A549 treated with DMSO at 1 μM for 4 hours (cell line): ENCODE measurements at places on chromosomes 7 and 10. TPM values are rescaled to one million over a fixed set of nuclear protein-coding genes. Genes with fewer than 3 reads are reported as not detected.

SPDYE11 gene
- not detected in 5 replicates for total RNA-seq

OR2A12 gene
- total RNA-seq, result not detected in 5 replicates

GPR37 gene
- 0.50 to 0.63 TPM (median 0.56 TPM) in 5 replicates for total RNA-seq

TLX1 gene
- total RNA-seq, result 0.05 TPM in 1 of 5 replicates, not detected in the others

TUBB8 gene
- total RNA-seq, result 0.11 TPM in 1 of 5 replicates, not detected in the others

ECD gene
- 24.5 to 30.7 TPM (median 28.1 TPM) in 5 replicates for total RNA-seq

CPA4 gene
- total RNA-seq, result 6.1 to 12.3 TPM (median 8.3 TPM) in 5 replicates

FAM25G gene
- total RNA-seq, result 0.65 to 1.8 TPM in 2 of 5 replicates, not detected in the others

PURB gene
- total RNA-seq, result 11.9 to 14.4 TPM (median 12.1 TPM) in 5 replicates

MYPN gene
- 2.5 to 4.2 TPM (median 2.8 TPM) in 5 replicates for total RNA-seq
